ENCODE measurements at places on chromosomes 7 and 10. TPM values are rescaled to one million over a fixed set of nuclear protein-coding genes. Genes with fewer than 3 reads are reported as not detected.

- DNase-seq, result no peak
Observed at GRCh38 chr7:71485586-71485985, 353.6 kb downstream of the GALNT17 start.

GRCh38 chr10:112614586-112614985 lies 167.6 kb downstream of the VTI1A start:
- no peak for DNase-seq

GRCh38 chr7:132825932-132826835 lies 249.9 kb upstream of the PLXNA4 start:
- DNase-seq, result no peak

DNA sequence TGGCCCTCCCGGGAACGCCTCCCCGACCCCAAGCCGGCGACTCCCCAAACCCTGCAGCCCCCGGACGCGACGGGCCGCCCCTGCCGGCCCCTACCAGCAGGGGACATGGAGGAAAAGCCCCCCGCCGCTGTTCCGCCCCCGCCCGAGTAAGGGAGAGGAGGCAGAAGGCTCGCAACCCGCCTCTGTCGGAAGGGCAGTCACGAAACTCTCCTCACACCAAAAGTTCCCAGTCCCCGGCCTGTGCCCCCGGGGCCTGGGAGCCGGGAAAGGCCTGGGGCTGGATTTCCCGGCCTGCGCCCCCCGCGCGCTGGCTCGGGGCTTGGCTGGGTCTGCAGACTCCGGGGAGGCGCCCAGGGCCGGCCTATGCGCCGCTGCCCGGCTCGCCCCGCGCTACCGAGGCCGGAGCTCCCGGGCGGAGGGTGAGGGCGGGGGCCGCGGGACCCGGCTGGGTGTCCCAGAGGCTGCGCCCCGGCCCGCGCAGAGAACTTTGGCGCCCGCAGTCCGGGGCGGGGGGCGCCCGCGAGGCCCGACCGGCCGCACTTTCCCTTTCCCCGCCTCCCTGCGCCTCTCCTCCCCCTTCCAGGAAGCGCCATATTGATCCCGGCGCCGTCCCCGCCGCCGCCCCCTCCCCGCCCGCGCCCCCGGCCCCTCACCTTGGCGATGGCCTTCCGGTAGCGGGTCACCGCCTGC lies 728 bp downstream of the PARD3 start:
- DNase-seq, result peak; percentile 46

DNA sequence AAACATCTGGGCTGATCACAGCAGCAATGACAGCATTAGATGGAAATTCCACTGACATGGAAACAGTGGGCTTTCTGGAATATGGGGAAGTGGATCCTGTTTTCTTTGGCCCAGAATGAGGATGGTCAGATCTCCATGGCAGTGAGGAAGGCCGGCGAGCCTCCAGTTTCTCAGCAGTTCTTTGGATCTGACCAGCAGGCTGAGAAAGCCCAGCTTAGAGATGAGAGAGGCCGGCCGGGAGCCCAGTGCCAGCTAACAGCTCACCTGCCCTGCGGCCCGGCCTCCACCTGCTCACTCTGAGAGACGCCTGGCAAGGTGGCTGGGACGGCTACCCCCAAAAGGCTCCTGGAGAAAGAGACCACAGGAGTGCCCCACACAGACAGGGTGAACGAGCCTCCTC lies 24.2 kb downstream of the GPER1 start:
- DNase-seq, result no peak

DNA sequence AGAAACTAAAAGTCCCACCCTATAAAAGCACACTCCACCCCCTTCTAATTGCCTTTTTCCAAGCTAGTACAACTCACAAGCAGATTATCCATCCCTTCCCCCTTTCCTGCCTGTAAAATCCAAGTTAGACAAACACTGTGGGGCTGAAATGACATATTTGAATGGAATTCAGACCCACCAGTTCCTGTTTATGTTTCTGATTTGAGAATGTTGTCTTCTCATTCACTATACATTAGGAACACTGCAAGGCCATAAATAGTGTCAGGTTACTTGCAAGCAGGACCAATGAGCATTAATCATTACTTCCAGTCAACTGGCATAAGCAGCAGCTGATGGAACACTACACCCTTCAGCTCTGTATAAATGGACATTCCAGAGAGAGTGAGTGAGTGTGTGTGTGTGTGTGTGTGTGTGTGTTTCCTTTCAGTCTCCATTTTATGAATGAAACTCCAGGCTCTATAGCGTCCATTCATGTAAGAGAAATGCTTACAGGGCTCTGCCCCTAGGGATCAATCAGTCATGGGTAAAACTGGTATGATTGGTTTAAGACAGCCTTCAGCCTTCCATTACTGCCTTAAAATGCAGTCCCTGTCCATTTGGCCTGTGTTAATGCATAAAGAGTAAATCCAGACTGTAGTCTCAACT lies 69.3 kb downstream of the ETV1 start:
- DNase-seq, result no peak

DNA sequence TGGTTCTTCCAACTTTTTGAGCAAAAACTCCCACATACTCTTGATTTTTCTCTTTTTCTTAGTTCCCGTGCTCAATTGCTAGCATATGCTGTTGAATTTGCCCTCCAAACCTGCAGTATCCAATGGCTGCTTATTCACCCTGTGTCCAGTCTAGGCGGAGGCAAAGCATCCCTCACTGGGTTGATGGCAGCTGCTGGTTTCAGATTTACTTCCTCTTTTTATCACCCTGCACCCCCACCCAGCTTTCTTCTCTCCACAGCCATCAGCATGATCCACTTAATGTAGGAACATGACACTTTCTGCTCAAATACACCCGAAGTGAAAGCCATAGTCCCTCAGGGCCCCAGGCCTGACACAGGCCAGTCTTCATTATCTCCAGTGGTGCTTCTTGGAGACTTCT lies 87.6 kb upstream of the ADARB2 start:
- no peak for DNase-seq

- no peak for DNase-seq
Observed at GRCh38 chr7:32206987-32207386, 136.8 kb upstream of the PDE1C start.

- no peak for DNase-seq
Observed at GRCh38 chr7:28330384-28331070, 81.8 kb upstream of the CREB5 start.

- DNase-seq, result no peak
Observed at GRCh38 chr7:1591396-1591795, 21.6 kb upstream of the PSMG3 start.

DNA sequence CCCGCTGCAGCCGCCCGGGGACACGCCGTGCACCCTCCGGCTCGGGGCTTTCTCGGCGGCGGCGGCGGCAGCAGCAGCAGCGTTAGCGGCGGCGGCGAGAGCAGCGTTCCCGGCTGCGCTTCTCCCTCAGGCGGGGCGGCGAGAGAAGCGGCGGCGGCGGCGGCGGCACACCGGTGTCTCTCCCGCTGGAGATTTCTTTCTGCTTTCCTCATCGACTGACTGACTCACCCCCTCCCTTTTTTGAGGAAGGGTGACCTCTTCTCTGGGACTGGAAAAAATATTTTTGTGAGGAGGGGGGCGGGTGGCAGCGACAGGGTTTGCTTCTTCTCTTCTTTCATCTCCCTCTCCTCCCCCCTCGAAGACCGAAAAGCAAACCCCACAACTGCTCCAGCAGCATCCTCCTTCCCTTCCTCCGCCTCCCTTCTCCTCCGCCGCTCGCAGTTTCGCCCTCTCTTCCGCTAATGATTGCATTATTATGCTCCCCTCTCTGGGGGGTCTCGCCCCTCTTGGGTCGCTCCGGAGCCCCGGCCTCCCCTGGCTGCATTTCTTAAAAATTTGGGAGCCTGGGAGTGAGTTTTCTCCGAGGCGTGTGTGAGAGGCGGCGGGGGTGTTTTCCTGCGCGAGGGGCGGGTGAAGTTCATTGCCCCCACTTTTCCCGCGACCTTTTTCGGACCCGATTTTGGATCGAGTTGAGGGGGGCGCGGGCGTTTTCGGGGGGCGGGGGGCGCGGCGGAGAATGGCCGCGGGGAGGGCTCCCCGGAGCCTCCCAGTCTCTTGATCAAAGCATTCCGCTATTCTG lies 411 bp downstream of the AUTS2 start:
- no peak for DNase-seq

DNA sequence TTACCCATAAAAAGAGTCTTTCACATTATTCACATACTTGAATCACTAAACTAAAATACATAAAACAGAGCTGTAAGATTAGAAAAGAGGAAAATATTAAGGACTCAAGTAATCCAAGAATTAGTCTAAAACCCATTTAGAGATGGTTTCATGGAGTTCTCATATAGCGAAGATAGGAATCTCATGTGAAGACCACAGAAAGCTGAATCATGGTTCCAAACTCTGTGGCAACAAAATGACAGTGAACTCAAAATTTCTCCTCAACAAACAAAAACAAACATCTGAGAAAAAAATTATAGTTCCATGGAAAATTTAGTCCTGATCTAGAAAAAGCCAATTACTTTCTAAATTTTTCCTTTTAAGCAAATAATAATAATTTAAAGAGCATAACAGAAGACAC lies 34.6 kb downstream of the BAZ1B start:
- DNase-seq, result no peak

- DNase-seq, result no peak
Observed at GRCh38 chr10:78890506-78890905, 178.3 kb upstream of the ZMIZ1 start.

GRCh38 chr10:53477313-53477675 lies 704.7 kb upstream of the MBL2 start:
- DNase-seq, result no peak

DNA sequence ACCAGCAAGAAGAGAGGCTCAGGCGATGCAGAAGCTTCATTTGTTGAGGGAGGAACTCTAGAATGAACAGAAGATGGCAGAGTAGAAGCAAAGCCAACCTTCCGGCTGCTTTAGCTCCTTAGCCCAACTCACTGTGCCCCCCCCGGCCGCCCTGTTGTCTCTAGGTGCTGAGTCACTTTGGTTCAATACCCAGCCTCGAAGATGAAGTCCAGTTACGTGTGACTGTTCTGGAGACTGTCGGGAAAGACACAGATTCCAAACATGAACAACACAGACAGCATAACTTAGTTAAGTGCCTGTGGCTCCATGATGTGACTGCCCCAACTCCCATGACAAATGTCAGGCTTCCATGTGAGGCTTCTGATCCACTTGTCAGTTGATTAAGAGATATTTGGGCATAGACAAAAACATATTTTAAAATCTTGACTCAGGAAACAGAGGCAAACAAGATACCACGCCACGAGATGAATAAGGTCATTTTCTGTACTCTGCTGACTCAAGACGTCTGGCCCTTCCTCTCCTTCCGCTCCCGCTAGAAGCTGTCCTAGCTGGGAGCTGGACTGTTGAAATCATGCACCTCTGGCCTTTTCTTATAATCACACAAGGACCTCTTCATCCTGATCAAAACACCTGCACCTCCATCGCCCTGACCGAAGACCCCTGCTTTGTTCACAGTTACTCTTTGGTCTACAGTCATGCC lies 199.3 kb downstream of the FRMD4A start:
- no peak for DNase-seq

GRCh38 chr7:15555381-15555859 lies 6.4 kb downstream of the AGMO start:
- peak; percentile 9 for DNase-seq

- DNase-seq, result peak; percentile 63
Observed at GRCh38 chr7:94295850-94296249, 98.8 kb upstream of the COL1A2 start.

- no peak for DNase-seq
Observed at GRCh38 chr10:25888627-25889026, 45.4 kb upstream of the MYO3A start.

GRCh38 chr7:99953649-99954048 lies 22.2 kb downstream of the AZGP1 start:
- DNase-seq, result no peak

GRCh38 chr10:29130190-29130673 lies 158.6 kb upstream of the LYZL1 start:
- no peak for DNase-seq

DNA sequence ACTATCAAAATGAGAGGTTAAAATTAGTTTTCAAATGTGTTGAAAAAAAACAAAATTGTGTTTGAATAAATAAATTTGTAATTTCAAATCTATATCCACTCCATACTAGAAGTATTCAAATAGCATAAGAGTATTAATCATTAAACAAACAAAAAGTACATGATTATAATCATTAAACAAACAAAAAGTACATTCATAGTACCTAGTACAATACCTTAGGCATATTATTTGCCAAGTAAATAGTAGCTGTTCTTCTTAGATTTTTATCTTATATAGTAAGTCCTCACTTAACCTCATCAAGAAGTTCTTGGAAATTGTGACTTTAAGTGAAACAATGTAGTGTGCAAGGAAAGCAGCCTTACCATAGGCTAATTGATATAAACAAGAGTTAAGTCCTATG lies 349.3 kb upstream of the VWC2 start:
- no peak for DNase-seq

NUTM2D gene
- polyA plus RNA-seq, result 12.3 TPM

HOXA5 gene
- 81.7 TPM for polyA plus RNA-seq

GIMAP2 gene
- polyA plus RNA-seq, result 24.4 TPM

CALCR gene
- polyA plus RNA-seq, result not detected

ADARB2 gene
- polyA plus RNA-seq, result 0.88 TPM

CCL24 gene
- polyA plus RNA-seq, result 0.54 TPM

KLLN gene
- polyA plus RNA-seq, result 1.4 TPM
